ENCODE measurements at places on chromosomes 13 and 19.

GRCh38 chr19:41928221-41928683 lies at the start of gene ERFL:
ERFL (minus strand) TSS chr19:41928449; CDS start chr19:41912919, 15,530 bp downstream.
- no peak for DNase-seq

- DNase-seq, result no peak
Observed at GRCh38 chr13:34164582-34164981, 346.6 kb downstream of the RFC3 start.

DNA sequence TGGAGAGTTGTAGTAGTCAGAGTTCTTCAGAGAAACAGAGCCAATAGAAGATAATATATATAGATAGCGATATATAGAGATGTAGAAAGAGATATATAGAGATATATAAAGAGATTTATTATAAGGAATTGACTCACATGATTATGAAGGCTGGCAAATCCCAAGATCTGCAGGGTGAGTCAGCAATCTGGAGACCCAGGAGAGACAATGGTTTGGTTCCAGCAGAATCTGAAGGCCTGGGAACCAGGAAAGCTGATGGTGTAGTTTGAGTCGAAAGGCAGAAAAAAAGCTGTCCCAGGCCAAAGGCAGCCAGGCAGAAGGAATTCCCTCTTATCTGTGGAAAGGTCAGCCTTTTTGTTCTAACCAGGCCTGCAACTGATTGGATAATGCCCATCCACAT lies 194.1 kb downstream of the NUFIP1 start:
- no peak for DNase-seq

- no peak for DNase-seq
Observed at GRCh38 chr19:45881909-45882528, 3.9 kb downstream of the IRF2BP1 start.

DNA sequence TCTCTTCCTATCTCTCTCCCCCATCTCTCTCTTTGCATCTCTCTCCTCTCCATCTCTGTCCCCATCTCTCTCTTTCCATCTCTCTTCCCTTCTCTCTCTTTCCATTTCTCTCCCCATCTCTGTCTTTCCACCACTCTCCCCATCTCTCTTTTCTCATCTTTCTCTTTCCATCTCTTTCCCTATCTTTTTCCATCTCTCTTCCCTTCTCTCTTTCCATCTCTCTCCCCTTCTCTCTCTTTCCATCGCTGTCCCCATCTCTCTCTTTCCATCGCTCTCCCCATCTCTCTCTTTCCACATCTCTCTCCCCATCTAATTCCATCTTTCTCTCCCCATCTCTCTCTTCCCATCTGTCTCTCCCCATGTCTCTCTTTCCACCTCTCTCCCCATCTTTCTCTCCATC lies 24.5 kb downstream of the ADGRE3 start:
- no peak for DNase-seq

GRCh38 chr13:75153834-75154233 lies 328.1 kb downstream of the TBC1D4 start:
- DNase-seq, result no peak

GRCh38 chr13:57918913-57919312 lies 287.4 kb downstream of the PCDH17 start:
- DNase-seq, result no peak

All from stimulated activated CD4-positive, alpha-beta T cell treated with anti-CD3 and anti-CD28 coated beads, TNF-alpha, amount 100 ng/mL, for 24 hours (primary cell).